Activated CD8-positive, alpha-beta memory T cell treated with anti-CD3 and anti-CD28 coated beads for 1 hour (primary cell): ENCODE measurements at places on chromosomes 12 and 14.

DNA sequence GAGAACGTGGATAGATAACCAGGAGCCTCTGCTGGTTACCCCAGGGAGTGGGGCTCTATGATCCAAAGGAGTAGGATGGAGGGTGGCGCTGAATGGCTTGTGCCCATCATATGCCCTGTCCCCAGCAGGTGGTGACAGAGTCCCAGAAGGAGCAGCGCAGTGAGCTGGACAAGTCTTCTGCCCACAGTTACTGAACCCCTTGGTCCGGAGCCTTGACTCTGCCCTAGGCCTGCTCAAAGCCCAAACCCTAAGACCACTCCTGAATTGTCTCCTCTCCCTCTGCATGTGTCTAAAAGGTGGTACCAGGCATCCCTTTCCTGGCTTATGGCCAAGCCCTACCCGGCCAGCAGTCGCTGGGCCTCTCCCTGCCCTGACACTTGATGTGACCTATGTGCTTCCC, 3.2 kb downstream of the PRPH start:
- no peak for DNase-seq

DNA sequence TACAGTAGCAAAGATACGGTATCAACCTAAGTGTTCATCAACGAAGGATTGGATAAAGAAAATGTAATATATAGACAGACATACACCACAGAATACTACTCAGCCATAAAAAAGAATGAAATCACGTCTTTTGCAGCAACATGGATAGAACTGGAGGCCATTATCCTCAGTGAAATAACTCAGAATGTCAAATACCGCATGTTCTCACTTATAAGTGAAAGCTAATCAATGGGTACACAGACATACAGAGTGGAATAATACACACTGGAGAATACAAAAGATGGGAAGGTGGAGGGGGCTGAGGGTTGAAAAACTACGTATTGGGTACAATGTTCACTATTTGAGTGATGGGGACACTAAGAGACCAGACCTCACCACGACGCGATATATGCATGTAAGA, 1.1 kb downstream of the RACGAP1 start:
- DNase-seq, result no peak

DNA sequence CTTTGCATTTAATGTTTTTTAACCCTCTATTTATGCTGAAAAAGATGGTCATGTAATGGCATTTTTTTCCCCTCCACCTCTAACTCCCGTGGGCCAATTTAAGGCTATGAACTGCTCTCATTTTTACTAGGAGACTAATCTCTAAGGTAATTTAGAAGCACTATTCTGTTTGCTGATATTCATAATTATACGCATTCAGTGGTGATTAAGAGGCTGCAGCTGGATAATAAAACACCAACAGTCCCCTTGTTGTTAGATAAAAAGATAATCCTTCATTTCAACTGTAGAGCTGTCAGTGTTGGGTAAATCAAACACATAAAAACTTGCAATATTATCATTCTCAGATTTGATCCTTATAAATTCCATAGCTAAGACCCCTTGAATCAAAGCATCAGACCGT, 8.9 kb downstream of the MYO1H start:
- no peak for DNase-seq

DNA sequence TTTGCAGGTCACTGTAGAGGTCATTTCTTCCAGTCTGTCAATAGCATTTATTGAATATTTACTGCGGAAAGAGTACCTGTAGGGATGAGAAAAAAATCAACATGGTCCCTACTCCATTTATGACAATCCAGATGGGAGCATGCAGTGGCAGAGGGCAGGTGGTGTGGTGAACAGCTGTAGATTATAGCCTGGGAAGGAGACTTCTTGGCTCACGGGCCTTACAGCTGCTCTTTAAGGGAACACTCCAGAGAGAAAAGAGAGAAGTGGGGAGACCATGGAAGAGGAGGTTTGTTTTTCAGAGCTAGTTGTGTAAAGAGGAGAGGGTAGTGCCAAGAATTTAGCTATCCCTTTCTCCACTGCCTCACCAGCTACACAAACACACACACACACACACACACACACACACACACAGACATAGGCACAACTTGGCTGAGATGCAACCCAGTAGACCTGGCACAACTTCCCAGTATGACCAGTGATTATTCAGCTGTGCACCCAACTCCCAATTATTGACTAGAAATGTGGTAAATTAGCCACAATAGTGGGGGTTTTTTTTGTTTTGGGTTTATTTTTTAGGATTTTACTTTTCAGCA, 41.0 kb downstream of the GPHB5 start:
- DNase-seq, result no peak

DNA sequence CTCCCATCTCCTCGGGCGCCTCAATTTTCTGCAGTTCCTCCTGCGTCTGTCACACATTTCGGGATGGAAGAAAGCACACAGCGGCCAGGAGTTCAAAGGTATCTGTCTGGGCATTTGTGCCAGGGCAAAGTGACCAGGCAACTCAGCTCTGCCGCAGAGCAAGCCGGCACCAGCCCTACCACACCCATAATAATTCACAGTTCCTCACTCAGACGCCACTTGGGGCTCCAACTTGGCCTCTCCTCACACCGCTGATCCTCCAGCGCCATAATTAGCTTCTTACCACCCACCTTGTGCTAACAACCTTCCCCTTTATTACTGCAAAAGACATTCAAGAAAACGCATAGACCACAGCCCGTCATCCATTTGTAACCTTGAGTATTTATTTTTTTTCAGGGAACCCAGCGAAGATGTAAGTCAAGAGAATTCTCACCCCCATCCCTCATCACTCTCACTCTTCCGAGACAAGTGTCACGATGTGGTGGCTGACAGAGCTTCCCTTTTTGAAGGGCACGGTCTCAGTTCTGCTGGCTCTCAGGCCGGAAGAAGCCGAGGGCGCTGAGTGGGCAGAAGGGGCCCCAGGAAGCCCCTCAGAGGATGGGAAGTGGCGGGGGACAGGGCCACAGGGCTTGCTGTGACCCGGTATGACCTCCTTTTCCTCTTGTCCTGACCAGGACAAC, 25.2 kb upstream of the NCOR2 start:
- no peak for DNase-seq

- DNase-seq, result no peak
Observed at GRCh38 chr12:26828280-26829073, 4.5 kb downstream of the ITPR2 start.

GRCh38 chr14:96408608-96409007, 16.7 kb downstream of the AK7 start:
- no peak for DNase-seq

DNA sequence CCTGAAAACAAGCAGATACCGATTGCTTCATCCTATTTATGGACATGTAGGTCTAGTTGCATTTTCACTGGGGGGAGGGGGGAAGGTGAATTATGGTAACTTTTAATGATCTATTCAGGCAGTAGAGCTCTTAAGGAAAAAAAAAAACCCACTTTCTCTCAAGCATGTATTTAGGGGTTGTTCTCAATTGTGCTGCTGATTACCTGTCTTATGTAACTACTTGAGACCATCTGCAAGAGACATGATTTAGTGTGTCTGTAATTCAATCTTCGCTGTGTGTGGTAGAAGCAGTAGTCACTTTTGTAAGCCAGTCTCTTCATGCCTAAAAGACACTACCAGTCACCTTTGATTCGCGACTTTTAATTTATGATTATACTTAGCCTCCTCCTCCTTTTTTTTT, 8.9 kb downstream of the CALM1 start:
- no peak for DNase-seq

- DNase-seq, result no peak
Observed at GRCh38 chr12:53402871-53403270, 20.8 kb upstream of the AMHR2 start.

- no peak for DNase-seq
Observed at GRCh38 chr14:72741826-72742117, 152.1 kb downstream of the DPF3 start.

DNA sequence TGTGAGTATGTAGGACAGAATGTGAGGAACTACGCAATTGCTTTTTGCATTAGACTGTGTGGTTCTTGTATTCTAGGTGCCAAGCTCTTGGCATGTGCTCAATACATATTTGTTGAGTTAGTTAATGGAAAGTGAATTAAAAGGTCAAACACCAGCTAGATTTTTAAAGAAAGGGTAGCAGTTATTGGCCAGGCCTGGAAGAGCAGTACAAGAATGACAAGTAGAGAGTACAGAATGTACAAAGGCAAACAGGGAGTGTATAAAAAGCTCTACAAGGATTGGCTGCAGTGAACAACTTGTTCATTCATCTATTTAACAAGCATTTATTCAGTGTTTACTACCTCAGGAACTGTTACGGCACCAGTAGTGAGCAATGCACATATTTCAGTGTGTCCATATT, 854.0 kb upstream of the SEL1L start:
- no peak for DNase-seq

- no peak for DNase-seq
Observed at GRCh38 chr12:19761463-19761862, 322.2 kb downstream of the AEBP2 start.

DNA sequence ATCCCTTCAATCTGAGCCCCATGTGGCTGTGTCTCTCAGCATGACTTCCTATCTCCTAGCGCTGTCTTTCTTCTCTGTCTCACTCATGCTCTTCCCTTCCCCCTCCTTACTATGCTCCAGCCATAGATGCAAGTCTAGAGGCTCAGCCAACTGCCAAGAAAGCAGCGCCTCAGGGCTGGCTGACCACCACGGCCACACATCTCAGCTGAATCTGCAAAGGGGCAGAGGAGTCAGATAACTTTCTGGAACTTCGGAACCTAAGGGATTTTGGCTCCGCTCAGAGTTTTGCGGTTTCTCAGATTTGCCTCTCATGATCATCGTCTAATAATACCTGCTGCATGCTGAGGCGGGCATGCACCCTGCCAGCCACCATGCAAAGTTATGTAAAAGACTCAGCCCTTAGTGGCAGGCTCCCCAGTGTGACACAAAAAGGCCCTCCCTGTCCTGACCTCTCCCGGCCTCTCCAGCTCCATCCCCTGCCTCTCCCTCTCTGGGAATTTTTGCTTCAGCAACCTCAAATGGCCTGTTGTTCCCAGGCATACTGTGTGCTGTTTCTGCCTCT, 5.0 kb upstream of the FGF6 start:
- no peak for DNase-seq

- no peak for DNase-seq
Observed at GRCh38 chr14:101328412-101329028, 232.8 kb upstream of the DIO3 start.

GRCh38 chr12:129964826-129965457, 61.1 kb upstream of the TMEM132D start:
- DNase-seq, result no peak
